Right renal pelvis (tissue), 4 donors: ENCODE measurements at places on chromosomes 6 and 20. TPM values are rescaled to one million over a fixed set of nuclear protein-coding genes. Genes with fewer than 3 reads are reported as not detected.

DNA sequence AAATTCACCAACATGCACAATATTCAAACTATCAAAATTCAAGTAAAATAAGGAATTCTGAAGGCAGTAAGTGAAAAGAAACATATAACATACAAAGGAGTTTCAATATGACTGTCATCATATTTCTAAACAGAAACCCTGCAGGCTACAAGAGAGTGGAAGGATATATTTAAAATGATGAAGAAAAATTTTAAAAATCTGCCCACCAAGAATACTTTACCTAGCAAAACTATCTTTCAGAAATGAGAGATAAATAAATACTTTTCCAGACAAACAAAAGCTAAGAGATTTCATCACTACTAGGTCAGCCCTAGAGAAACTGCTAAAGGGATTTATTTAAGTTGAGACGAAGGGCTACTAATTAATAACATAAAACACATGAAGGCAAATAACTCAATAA is 73.8 kb upstream of the MANEA start:
- DNase-seq, result no peak

DNA sequence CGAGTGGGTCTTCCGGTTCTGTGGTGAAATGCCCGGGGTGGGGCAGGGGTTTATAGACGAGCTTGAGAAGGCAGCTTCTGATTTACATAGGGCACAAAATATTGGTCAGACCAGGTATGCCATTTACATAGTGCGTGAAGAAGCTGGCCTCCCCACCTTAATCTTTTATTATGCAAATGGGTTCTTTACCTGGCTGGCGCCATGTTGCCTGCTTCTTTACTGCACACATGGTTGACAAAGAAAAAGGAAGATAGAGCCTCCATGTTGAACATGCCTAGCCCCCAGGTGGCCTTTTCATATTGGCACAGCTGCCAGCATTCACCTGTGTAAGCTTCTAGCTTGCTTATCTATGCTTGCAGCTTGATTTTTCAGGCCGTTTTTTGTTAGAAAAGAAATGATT is 276.2 kb downstream of the PHACTR1 start:
- DNase-seq, result no peak

- no peak for DNase-seq
Measured at GRCh38 chr6:151317103-151317994, 74.0 kb downstream of the ZBTB2 start.

- no peak for DNase-seq
Measured at GRCh38 chr6:5293692-5294091, 32.4 kb downstream of the FARS2 start.

Gene CLPSL1
- polyA plus RNA-seq, result 0.74 TPM
